ENCODE measurements at places on chromosomes 2 and 18. TPM values are rescaled to one million over a fixed set of nuclear protein-coding genes. Genes with fewer than 3 reads are reported as not detected.

DNA sequence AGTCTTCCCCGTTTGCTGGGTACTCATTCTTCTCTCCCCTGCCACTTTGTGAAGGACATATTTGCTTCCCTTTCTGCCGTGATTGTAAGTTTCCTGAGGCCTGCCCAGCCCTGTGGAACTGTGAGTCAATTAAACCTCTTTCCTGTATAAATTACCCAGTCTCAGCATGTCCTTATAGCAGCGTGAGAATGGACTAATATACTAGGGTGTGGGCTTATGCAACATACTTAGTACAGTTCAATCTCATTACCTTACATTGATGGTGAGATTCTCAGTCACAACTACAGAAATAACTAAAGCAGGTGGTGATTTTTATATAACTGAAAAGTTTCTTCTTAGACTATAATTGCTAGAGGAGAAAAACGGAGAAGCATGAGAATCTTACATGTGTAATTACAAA is 237.9 kb upstream of the MMADHC start:
- no peak for DNase-seq

- DNase-seq = no peak
These were observed 105.8 kb upstream of the MCFD2 start for GRCh38 chr2:47021301-47022009.

DNA sequence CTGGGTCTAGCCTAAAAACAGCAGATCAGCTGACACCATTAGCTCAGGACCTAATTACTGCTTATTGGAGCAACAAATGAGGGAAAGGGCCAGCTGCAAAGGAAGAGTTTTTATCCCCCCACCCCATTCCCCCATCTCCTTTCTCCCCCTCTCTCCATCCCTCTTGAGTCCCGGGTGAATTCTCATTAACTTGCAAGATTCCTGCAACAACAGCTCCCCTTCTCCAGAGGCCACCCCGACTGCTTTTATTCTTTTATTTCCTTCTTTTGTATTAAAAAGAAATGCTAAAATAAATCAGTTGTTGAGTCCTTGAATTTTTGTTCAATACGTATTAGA is 473 bp upstream of the NOL4 start:
- DNase-seq = no peak

DNA sequence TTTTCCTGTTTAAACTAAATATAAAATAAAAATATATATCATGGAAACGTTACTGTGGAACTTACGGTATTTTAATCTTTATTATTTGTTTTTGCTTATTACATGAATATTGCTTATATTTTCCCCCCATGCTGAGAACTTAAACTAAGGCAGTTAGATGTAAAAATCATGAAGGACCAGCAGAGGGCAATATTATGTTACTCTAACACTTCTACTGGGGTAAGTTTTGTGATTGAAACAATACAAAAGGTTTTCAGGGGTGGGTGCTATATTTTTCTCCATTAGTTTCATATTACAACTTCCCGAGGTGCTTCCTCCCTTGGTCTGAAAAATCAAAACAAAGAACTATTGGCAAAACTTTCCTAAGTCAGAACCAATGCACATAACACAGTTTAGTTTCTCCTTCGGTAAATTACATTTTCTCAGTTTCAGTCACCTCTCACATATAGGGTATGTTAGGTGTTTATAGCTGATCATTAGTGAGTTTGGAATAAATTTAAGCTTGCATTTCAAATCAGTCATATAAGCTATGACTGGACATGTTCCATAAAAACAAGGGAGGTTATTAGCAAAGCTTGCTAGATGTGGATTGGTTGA is 54.8 kb downstream of the ZNF407 start:
- DNase-seq = no peak

DNA sequence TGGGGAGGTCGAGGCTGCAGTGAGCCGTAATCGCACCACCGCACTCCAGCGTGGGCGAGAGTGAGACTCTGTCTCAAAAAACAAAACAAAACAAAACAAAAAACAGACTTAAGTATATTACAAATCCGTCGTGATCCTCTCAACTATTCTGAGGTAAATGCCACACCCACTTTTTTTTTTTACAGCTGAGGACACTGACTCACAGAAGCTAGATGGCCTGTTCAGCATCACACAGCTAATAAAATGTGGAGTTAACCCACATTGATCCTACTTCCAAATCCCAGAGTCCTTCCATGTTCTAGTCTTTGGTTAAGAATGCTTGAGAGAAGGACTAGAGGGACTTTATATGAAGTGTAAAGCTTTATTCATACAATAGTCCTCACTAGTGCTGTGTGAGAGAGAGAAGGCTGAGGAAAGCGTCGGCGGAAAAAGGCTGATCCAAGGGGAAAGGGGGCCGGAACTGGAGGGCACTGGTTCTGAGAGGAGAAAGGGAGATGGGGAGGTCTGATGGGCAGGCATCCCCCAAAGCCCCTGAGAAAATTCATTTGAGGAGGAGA is 627 bp downstream of the RNF25 start:
- DNase-seq = no peak

- DNase-seq = no peak
These were observed 302.2 kb downstream of the GALNT13 start for GRCh38 chr2:154173919-154174318.

The CYP27A1 gene
- 263 TPM for total RNA-seq

- DNase-seq = no peak
These were observed 107.0 kb downstream of the MEP1B start for GRCh38 chr18:32296851-32297250.

The TMEM169 gene
- total RNA-seq = 1.5 TPM

The RBKS gene
- 13.3 TPM for total RNA-seq

The TRABD2A gene
- 0.68 TPM for total RNA-seq

The FSHR gene
- not detected for total RNA-seq

The PLA2R1 gene
- total RNA-seq = 1.3 TPM

DNA sequence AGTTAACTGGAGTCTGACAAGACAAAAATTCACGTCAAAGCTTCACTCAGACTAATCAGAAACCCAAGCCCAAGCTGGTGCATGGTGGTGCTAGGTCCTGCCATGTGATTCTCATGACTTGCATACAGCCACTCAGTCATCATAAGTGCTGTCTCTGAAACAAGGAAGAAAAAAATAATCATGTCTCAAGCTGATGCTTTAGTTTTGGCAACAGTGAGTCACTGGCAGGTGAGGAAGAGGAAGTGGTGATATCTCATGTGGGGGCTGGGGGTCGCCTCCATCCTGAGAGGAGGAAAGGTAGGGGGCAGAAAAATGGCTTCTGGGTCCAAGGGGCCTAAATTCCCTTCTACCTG is 136.3 kb downstream of the TMEM163 start:
- no peak for DNase-seq
